ENCODE measurements at places on chromosomes 7 and 10.

GRCh38 chr10:60932756-60933155 is 11.2 kb downstream of the RHOBTB1 start:
- no peak for DNase-seq

DNA sequence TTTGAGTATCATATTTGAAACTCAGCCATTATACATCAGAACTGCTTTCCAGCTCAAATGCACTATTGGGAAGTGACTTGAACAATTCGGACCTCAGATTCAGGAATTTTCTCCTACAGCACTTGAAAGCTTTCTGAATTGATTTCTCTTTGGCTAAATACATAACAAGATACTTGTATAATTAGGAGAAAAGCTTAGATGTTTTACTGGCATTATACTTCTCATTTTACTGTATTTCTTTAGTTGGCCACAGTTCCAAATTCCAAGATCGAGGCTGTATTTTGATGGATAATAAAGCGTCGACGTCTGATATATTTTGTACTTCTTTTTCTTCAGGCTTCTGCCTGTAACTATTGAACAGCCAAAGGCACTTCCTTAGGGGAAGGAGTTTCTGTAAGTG is 26.7 kb upstream of the LYZL2 start:
- no peak for DNase-seq

GRCh38 chr10:108204528-108205305 is 1040.2 kb upstream of the SORCS1 start:
- no peak for DNase-seq

- DNase-seq, result no peak
Observed at GRCh38 chr7:27860800-27861199, 120.8 kb downstream of the TAX1BP1 start.

DNA sequence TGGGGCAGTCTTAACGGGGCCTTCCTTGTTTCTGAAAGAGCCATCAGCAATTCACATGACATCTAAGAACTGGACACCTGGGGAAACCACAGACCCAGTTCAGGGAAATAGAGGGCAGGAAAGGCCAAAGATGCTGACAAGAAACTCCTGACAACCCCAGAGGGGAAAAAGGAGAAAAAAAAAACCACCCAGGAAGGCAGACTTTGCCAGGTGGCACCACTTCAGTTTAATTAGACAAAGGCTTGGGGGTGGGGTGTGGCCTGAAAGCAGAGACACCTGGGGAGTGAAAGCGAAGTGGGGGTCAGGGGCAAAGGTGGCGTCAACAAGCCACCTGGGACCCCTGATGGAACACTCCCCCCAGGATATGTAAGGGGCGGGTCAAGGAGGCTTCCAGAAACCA is 53.6 kb downstream of the RAB11FIP2 start:
- no peak for DNase-seq

DNA sequence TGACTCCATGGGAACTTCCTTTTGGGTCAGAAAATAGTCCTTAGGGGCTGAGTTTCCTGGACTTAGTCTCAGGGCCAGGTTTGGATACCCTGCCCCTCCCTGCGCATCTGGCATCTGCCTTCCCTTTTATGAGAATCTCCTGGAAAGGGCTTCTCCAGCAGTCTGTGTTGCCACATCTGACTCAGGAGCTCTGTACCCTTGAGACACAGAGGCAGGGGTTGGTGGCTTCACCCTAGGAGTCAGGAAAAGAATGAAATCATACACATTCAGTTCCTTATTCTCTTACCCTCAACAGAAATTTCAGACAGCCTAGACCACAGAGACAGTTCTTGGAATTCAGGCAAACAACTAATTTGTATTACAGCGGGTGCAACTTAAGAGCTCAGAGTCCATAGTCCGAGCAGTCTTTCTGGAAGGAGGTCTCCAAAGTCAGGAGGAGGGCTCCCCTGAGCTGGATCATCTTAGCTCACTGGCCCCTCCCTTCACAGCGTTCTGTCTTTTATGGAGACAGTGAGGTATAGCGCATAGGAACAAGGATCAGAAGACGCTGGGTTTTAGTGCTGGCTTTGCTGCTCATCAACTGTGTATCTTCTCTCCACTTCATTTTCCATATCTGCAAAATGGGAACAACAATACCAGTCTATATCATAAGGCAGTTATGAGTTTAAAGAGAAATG is 3.0 kb upstream of the PLAU start:
- DNase-seq, result no peak

GRCh38 chr10:128522551-128523308 is 396.5 kb upstream of the MKI67 start:
- no peak for DNase-seq

DNA sequence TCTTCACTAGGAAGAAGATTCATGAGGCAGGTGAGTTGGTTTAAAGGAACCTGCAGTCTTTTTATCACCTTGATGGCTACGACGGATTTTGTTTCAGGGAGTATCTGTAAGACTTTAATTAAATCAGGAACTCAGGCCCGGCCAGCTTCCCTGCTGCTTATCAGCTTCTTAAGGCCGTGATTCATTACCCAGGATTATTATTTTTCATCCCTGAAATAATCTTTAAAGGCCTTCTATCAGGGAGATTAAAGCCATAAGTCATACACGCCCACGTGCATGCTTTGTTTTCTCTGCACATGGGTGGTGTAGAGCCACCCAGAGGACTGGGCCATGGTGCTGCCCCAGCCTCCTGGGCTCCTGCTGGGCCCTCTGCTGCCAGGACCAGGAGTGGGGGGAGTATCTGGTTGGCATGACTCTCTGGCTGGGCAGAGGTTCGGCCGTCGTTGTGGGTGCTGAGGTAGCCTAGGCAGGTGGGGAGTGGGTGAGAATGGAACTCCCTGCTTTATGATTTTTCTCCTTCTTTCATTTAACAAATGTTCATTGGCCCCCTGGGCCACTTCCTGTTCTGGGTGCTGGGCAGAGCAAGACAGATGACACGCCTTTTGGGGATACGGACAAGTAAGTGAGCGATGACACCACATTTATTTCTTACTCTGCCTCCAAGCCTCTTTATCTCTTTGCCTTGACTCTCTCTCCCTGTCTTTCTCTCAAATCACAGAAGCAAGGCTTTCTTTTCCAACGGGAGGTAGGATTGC is 39.0 kb upstream of the PCBD1 start:
- DNase-seq, result no peak

GRCh38 chr10:23280419-23281043 is 64.1 kb downstream of the C10orf67 start:
- no peak for DNase-seq

DNA sequence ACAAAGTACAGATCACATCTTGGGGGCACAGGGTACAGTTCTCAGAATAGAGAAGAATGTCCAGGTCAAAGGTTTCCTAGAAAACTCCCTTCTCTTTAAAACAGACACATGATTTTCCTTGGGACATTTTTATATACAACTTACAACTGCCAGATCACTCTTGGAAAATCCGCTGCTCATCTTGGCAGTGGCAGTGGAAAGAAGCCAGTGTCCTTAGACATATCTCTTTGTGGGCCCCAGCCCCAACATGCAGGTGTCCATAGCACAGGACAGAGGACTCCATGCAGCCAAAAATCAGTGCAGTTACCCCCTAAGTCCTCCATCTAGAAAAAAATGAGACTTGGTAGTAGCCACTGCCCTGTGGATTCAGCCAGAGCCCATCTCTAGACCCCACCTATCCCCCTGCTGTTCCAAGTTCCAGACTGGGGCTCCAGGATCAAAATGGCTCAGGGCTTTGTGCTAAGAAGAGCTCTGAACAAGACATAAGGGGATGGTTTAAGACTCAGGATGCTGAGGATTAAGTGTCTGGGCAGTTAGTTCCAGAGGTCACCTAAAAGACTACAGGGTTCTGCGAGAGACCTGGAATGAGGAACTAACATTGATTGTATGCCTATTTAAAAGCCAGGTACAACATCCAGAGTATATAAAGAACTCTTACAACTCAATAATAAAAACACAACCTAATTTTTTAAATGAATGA is 34.4 kb downstream of the HIPK2 start:
- DNase-seq, result no peak

DNA sequence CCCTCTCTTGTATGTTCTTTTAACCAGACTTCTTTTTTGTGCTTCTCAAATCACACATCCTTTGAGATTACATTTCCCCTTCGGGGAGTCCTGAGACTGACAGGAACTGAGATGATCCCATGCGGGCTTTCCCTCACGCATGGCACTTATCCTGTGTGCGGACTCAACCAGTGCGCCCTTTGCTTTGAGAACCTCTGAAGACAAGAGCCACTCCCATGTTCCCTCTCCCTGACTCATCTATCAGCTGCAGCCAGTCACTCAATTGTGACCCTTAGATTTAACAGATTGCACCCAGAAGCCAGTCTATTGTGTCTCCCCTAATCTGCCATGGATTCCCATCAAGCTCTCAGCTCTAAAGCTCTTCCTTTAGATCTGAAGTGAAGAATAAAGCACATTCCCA is 353.9 kb upstream of the MEOX2 start:
- DNase-seq, result no peak

DNA sequence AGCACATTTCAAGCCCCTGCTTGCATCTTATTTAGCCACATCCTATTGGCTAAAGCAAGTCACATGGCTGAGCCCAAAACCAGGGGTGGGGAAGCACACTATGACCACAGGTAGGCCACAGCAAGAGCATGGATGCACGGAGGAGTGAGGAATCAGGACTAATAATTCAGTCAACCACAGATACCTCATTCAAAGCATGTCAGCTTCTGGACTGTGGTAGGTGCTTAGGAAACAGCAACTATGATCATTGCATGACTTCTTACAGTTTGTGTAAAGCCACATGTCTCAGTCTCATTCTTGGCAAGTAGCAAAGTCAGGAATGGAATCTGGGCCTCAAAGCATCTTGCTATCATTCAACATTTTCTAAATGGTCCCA is 79.0 kb upstream of the EMX2 start:
- no peak for DNase-seq

DNA sequence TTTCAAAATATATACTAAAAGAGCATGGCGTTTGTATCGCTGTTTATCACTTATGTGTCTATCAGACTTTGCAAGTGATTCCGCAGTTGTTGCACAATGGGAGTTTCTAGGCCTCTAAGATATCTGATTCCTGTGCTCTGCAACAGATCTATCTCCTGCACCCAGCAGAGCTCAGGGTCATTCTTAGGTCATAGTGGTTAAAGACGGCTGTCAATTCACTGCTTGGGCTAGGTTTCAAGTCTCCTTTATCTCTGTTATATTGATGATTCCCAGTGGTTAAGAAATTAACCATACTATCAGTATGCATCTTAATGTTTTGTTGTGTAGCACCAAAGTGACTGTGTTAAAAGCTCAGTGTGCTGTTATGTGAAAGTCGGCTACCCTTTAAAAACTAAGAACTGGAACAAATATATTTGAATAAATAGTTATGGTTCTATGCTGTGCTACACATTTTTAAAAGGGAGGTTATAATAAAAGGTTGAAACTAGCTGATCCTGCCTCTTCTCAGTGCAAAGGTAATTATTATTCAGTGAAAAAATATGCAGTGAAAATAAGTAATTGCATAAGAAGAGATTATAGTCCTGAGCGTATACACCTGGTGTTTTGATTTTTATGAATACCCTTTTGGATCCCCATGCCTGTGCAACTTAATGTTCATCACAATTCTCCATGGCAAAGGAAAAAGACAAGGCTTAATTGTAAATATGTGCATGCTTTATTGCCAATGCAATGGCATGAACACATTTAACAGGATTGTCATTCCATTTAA is 24.0 kb downstream of the HOXA1 start:
- no peak for DNase-seq

DNA sequence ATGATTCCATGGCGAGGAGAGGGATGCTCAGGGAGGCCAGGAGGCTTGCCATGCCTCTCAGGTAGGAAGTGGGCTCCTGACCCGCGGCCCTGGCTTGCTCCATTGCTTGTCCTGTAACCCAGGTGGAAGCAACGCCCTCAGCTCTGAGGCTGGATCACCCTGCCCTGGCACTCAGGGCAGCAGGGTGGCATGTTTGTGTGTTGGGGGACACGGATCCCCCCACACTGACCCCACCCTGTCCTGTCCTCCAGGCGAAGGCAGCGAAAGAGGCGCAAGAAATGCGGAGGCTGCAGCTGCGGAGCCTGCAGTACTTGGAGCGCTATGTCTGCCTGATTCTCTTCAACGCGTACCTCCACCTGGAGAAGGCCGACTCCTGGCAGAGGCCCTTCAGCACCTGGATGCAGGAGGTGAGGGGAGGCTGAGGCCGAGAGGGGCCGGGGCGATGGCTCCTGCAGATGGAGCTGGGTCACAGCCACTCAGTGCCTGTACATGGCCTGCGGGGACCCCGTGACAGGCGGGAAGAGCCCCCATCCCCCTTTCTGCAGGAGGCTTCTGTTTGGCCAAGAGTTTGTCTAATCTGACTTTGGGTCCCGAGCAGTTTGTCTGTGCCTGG is 38.3 kb downstream of the PRF1 start:
- DNase-seq, result no peak

GRCh38 chr10:60848680-60849079 is 70.4 kb downstream of the CDK1 start:
- DNase-seq, result no peak

GRCh38 chr7:84060760-84061261 is 133.8 kb downstream of the SEMA3A start:
- DNase-seq, result no peak

GRCh38 chr7:21866731-21867130 is 79.0 kb downstream of the CDCA7L start:
- no peak for DNase-seq

GRCh38 chr10:123044391-123044790 is 35.6 kb downstream of the ACADSB start:
- no peak for DNase-seq

- no peak for DNase-seq
Observed at GRCh38 chr7:128146052-128146451, 95.0 kb upstream of the LEP start.

GRCh38 chr7:22647451-22648257 is 79.3 kb upstream of the IL6 start:
- DNase-seq, result no peak

DNA sequence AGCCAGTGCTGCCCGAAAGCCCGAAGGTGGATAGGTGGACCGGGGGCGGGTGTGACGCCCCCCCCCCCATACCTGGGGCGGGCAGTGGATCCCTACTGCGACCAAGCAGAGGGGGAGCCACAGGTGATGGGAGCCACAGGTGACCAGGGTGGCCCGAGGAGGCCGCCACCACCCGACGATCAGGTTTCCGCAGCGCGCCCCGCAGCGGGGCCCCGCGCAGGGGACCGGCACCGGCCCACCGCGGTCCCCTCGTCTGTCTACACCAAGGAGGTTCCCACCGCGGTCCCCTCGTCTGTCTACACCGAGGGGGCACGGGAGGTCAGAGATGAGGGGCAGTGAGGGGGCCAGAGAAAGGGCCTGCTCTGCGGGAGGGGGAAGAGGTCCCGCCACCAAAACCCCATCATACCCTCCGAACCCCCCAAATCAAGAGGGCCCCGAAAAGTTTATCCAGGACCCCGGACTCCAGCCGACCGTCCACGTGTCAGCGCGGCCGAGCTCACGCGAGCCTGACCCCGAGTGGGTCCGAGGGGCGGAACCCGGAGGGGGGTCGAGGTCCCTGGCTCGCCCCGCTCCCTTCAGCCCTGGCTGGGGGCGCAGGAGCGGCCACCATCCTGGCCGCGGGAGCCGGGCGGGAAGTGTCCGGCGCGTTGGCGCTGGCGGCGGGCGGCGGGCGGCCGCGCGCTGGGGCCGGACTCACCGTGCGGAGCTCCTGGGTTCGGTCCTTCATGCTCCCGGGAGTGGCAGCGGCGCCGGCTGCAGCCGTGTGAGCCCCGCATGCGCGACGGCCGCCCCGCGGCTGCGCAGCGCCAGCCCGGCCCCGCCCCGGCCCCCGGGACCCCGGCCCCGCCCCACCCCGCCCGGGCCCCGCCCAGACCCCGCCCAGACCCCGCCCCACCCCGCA is at the start of gene STX1A:
TSS of gene STX1A (minus strand) at position 765 of the 901 bp plus-strand sequence. CDS start at position 727, 38 bp downstream.
- peak; percentile 43 for DNase-seq

Measured in breast epithelium (tissue), 4 donors.